ENCODE measurements at places on chromosomes 12 and 14.

DNA sequence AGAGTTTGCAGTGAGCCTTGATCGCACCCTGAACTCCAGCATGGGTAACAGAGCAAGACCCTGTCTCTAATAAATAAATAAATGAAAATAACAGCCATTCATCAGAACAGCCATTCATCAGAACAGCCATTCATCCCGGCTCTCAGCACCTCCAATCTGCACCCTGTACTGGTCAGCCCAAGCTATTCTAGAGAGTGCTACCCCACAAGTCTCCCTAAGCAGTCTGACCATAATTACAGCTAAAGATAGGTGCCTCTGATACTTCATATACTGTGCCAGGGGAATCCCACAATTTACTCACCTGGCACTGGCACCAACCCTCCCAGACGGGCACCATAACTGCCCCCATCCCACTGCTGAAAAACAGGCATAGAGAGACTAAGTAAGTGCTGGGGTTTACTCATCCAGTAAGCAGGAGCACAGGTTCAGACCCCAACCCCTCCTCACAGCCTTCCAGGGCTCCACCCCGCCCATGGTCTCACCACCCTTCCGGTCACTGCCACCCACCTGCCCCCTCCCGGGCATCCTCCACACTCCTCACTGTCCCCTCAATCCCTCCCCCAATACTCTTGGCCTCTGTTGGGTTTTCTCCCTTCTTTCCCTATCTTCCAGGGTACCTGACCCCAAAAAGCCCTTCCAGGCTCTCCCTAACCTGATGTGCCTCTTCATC, 15.2 kb upstream of the EIF5 start:
- no peak for DNase-seq

GRCh38 chr12:21797539-21797938, 23.0 kb upstream of the KCNJ8 start:
- DNase-seq: no peak

GRCh38 chr12:13343375-13343774, 146.8 kb downstream of the EMP1 start:
- DNase-seq: no peak

DNA sequence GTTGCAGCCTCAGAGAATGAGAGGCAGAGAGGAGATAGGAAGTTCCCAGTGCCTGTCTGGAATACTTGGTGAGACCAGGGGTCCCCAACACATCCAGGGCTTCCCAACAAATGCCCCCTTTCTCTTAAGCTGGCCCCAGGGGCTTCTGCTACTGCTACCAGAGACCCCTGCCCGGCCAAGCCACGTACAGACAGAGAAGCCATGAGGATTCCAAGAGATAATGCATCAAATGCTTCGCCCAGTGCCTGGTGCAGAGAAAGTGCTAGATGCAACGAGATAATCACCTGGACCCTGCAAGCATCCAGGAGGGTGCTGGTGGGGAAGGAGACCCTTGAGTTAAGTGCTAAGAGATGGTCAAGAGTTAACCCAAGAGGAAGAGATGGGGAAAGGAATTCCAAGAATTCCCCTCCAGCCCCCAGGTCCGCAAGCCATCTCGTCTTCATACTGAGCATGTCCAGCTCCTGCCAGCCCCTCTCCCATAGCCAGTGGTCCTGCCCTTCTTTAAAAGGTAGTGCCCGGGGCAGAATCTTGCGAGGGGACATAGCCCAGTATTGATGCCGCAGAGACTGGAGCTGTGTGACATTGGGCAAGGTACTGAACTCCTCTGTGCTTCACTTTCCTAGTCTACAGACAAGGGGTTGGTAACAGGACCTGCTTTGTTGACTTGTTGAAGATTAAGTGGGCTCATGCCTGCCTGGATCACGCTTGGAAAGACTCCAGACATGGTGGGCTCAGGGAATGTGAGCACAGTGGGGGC, 103.3 kb downstream of the CALM1 start:
- no peak for DNase-seq

DNA sequence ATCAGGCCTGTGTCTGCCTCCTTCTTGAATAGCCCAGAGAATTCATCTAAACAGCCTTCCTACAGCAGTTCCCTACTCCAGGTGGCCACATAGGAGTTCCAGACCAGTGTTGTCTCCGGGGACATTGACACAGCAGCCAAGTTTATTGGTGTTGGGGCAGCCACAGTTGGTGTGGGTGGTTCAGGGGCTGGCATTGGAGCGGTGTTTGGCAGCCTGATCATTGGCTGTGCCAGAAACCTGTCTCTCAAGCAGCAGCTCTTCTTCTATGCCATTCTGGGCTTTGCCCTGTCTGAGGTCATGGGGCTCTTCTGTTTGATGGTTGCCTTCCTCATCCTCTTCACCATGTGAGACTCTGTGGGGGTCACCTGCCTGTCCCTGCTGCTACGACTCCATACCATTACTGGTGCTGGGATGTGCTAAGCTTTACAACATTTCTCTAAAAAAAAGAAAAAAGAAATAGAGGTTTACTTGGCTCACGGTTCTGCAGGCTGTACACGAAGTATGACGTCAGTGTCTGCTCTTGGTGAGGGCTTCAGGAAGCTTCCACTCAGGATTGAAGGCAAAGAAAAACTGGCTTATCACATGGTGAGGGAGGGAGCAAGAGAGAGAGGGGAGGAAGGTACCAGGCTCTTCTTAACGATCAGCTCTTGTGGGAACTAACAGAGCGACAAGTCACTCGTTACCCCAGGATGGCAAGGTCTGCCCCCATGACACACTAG, 57.5 kb downstream of the CHST11 start:
- DNase-seq: no peak

DNA sequence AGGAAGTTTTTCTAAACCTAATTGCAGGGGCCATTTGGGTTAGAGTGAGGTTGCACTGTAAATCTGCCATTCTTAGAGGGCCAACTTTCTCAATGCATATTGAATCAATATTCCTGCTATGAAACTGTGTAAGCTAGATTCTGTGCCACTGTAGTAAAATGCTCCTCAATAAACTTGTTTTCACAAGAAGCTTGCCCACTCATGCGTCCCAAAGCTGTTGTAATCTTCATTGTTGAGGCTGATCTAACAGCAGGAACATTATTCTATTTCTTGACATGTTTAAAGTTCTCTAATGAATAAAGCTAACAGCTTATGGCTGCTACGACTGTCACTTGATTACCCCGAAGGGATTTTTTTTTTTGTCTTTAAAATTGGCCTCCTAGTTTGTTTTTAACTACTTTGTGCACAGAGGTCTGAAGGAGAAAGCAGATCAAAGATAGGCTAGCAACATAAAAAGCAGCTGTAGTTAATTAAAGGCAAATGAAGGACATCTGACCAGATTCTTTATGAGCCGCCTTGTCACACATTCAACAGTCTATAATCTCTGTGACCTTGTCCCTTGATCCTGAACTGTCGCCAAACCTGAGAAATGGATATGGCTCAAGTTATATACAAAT, 243.7 kb downstream of the PAX9 start:
- DNase-seq: no peak

DNA sequence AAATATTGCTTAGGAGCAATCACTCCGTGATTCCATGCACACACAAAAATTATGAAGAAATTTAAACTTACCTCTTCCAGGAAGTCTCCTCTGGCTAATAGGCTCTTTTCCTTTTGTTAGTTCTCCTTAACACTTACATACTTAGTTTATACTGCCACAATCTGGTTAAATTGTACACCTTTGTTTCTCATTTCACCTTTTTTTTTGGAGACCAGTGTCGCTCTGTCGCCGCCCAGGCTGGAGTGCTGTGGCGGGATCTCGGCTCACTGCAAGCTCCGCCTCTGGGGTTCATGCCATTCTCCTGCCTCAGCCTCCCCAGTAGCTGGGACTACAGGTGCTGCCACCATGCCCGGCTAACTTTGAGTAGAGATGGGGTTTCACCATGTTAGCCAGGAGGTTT, 2.2 kb upstream of the ANKRD52 start:
- no peak for DNase-seq

DNA sequence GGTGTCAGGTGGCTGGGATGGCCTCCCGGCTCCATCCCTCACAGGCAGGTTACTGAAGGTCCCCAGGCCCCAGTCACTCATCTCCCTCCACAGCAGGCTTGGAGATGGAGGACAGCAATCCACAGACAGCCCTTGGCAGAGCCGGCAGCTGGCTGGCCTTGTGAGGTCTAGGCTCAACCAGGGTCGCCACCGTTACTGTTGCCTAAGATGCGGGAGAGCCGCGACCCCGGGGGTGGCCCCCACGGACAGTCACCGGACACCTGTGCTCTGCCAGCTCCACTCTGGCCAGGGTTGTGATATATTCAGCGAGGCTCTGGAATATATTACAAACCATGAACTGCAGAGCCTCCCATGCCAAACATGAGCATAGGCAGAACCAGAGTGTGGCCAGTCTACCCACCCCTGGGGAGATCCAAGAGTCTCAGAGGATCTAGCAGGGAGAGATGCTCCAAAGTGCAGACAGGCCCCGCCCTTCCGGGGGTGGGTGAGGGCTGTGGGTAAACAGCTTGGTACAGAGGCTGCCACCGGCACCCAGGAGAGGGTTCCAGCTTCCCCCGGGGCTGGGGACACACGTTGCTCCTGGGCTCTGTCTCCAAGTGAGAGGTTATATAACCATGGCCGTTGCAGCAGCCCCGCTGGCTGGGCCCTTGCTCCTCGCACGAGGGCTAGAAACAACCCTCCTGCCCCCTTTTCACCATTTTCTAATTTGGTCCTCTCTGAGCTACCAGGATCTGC, 55.9 kb upstream of the DIO3 start:
- no peak for DNase-seq

DNA sequence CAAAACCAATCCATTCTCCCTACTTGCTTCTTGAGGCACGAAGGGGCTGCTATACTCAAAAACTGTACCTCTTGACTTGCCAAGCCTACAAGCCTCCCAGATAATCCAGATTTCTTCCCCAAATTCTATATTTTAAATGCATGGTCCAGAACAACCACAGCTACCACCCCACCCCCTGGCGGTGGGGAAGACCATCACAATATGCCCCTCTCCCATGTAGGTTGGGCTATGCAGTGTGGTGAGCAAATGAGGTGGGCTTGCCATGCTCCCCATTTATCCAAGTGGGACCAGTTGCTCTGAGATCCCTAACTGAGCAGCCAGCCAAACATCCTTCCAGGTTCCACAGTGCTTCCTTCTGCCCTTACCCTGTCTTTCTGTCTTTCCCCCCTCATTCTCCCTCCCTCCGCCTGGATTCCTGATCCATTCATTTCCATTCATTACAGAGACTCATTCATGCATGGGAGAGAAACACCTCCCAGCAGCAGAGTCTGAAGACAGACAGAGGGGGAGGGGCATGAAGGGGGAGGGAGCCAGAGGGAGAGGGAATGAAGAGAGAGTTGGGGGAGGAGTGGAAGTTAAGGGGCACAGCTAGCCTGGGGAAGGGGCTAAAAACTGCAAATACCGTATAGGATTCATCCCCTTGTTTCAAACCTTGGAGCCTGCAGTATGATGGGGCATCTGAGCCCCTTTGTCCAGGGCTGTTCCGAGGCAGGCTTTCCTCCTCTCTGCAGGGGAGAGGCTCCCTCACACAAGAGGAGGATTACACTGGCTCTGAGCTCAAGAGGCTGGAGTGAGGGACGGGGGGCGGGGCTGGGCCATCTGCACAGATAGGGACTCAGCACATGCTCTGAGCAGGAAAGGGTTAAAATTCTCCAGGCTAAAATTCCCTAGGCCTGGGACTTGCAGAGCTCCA, 4.4 kb downstream of the ZNF219 start:
- no peak for DNase-seq

DNA sequence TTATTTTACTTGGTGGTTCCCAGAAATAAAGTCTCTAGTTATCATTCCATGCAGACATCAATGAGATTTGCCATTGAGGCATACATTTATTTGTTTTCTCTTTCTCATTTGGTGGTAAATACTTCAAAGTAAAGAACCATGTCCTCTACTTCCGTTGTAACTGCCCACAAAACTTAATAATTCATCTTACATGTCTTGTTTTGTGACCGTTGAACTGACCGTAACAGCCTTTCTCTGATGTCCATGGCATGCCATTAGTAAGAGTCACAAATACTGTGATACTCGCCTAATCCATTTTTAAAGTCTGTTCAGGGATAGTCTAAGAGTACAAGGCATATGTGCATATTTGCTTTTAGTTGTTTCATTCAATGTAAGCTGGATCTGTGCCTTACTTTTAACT, 145.3 kb downstream of the ETV6 start:
- no peak for DNase-seq

GRCh38 chr14:77094672-77095284, 3.3 kb upstream of the CIPC start:
- peak; percentile 72 for DNase-seq

DNA sequence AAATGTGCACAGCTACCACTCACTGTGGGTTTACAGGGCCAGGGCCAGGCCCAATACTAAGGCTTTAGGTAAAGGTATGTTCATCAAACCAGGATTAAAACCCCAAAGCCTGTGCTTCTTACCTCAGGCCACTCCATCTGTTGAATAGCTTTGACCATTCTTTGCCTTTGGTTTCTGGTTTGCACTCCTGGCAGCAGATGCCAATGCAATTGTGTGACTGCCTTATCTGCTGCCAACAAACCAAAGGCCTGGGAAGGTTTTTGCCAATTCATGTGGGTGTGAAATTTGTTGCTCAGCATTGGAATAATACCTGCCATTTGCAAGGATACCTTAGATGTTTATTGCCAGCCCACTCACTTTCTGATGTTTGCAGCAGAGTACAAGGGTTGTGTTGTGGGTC, 221.6 kb downstream of the C12orf75 start:
- no peak for DNase-seq

GRCh38 chr12:5554711-5555110, 122.8 kb downstream of the NTF3 start:
- no peak for DNase-seq

DNA sequence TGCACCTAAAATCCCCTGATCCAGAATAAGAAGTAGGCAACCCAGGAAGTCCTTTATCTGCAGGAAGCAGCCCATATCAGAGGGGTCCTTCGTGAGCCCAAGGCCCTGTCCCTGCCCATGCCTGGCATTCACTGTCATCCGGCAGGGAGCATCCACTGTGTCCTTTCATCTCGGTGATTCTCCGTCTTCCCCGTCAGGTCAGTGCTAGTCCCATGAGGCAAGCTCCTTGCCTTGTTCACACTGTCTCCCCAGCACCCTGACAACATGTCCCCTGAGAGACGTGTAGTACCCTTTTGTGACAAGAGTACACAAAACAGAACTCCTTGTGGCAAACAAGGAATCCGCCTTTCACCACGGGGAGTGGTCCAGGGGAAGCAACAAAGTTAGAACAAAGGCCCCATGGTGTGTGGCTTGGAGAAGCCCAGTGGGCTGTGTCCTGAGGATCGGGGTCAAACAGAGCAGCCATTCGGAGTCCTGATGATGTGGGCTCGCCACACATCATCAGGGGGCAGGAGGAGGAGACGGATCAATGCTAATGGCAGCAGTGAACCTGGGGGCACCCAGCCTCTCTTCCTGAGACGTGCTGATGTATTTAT, 112.1 kb downstream of the DICER1 start:
- no peak for DNase-seq

DNA sequence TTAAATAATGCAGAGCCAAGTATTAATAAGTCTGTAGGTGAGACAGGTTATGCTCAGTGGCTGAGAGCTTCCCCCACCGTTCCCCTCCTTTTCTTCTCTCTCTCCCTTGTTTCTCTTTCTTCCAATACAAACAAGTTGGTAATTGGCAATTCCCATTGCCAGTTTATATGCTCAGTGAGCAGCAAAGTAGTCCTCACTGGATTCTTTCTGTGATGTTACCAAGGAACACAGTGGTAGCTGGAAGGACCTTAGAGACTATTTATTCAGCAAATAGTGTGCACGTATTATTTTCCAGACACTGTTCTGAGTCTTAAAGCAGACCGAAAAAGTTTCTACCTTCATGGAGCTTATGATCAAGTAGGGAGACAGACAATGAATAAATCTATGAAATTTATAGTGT, 344.4 kb downstream of the FUT8 start:
- DNase-seq: no peak

All from inflammatory macrophage treated with lipopolysaccharide for 1 hour (primary cell).